ENCODE measurements at places on chromosomes 3 and 15.

DNA sequence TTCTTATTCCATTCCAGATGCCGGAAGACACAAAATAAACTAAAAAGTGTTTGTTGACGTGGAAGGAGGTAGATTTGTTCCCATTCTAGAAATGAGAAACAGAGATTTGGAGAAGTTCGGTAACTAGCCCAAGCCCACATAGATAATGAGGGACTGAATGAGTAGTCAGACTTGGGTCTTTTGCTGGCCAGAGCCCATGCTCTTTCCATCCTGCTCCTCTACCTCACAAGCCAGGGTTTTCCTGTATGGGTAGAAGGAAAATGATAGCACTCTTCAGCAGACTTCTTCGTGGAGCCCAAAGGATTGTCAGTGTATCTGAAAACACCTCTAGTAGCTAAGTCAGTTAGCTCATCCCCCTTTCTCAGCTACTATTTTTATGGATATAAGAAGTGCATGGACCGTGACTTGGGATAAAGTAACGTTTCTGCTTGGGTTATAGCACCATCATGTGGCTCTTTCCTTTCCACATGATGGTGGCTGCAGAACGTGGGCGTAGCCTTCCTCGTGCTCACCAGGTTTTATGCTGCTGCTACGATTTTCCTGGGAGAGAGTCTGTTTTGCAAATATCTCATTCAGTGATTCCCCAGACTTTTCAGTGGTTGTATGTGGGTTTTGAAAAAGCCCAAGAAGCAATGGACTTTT, 84.6 kb downstream of the DGKG start:
- DNase-seq: no peak

GRCh38 chr15:61051569-61052031, 177.5 kb downstream of the RORA start:
- no peak for DNase-seq

DNA sequence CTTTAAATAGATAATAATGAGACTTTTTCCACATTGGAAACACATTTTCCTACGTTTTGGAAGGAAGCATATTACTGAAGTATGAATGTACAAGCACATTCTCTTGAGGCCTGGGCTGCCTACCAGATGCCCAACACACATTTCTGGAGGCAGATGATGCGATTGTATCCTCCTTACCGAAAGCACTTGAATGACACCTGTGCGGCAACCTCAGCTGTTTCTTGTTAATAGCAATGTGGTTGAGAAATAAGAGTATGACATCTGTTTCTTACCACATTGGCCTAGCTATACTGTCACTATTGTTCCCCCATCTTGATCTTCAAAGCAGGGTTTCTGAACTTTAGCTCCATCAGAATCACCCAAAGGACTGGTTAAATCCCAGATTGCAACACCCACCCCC, 84.8 kb downstream of the ARPP21 start:
- DNase-seq: no peak

- peak; percentile 26 for DNase-seq
Observed at GRCh38 chr3:124584552-124585391, 145.5 kb upstream of the UMPS start.

GRCh38 chr15:45089712-45090373, 24.1 kb downstream of the DUOX2 start:
- DNase-seq: no peak

GRCh38 chr3:78148986-78149717, 1109.3 kb downstream of the ROBO2 start:
- DNase-seq: no peak

- DNase-seq: peak; percentile 39
Observed at GRCh38 chr3:141411251-141411771, 43.0 kb downstream of the ZBTB38 start.

- no peak for DNase-seq
Observed at GRCh38 chr3:165641569-165642310, 195.5 kb downstream of the BCHE start.

DNA sequence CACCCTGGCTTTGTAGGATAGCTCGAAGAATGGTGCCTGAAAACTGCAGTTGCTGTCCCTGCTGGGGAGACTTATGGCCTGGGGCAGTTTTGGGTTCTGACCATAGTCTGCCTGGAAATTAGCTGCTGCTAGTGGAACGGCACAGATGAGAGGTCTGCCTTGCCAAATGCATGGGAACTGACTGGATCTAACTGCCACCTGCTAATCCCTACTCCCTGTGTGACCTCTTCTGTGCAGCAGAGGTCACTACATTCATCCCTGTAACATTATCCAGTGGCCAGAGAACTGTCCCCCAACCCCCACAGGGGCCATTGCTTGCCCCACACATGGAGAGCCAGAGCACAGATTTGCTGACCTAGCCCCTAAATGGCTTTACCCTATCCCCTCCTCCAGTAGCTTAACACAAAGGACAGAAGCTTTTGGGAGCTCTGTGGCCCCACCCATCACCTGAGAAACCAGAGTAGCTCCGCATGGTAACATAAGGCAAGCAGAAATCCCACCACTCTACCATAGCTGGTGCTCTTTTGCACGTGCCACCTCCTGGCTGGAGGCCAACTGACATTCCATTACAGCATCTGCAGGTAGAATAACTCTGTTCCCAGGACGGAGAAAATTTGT, 840.0 kb downstream of the EPHA3 start:
- no peak for DNase-seq

DNA sequence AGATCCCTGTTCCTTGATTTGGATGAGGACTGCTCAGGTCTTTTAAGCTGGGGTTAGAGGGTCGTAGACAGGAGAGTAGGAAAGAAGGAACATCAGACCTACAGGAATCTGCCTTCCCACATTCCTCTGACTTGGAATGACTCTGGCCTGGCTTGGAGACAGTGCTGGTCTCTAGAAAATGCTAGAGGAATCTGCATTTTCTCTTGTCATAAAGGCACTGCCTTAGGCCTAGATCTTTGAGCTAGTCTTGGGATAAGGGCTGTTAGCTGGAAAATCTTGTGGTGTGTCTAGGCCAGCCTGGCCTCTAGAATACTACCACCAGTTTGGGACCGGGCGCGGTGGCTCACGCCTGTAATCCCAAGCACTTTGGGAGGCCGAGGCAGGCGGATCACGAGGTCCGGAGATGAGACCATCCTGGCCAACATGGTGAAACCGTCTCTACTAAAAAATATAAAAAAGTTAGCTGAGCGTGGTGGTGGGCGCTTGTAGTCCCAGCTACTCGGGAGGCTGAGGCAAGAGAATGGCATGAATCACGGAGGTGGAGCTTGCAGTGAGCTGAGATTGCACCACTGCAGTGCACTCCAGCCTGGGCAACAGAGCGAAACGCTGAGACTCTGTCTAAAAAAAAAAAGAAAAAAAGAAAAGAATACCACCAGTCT, 17.3 kb upstream of the BSN start:
- no peak for DNase-seq

DNA sequence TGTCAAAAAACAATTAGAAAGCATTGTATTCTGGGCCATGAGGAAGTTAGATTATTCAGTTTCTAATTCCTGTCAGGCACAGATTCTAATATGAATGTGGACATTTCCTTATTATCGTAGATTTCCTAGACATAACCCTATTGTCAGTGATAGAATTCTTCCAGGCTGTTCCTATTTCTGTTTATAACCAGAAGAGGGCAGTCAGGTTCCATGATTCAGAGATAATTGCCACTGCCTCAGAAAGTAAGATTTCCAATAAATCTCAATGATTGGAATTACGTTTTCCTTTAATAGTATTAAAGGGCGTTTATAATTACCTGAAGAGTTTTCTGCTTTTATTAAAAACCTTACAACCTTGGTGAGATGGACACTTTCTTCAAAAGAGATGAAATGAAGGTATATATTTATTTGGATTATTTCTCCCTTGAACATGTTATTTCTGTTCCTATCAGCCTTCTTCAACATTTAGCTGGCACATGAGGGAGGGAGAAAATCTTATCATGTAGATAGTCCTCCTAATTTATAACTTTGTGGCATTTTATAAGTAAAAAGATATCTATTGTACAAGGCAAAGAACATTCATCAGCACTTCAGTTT, 439.2 kb downstream of the MCTP2 start:
- no peak for DNase-seq

DNA sequence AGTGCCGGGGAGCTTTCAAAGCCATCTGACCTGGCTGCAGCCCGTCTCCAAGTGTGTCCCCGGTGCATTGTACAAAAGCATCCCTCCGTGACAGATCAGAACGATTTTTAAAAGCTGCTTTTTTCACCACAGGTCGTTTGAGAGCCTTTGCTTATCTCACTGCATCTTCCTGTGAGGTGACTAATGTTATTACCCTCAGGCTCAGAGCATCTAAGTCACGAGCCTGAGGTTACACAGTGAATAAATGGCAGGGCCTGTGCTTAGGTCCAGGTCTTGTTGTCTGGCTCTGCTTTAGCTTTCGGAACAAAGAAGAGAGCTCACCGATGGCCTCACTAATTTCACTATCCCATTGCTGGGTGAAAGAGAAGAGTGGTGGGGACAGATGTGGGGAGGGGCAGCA, 83.3 kb downstream of the SEC22A start:
- DNase-seq: no peak

DNA sequence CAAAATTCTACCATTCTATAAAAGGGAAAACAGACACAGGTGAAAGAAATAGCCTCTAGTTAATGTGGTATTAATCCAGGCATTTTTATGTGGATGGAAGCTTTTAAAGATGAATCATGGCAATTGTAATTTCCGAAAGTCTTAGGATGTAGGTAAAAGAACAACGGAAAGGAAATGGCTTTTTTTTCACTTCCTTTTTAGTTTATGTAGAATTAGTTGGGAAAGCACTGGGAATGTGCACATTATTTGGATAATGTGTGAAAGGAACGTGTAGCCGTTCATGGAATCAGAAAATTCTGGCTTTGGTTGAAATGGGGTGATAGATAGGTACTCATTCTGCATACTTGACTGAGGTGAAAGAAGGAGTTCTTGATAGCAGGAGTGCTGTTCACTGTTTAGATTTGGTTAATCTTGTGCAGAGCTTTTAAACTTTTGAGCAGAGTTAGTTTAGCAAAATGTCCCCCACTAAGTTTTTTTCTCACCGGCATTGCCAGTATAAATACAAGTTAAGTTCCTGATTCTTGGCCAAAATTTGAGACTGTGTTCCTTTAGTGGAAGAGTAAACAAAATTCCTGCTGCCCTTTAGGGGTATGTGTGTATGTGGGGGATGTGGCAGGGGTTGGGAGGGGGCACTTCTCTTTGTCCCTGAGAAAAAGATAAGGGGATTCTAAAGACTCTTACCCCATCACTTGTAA, 20.2 kb upstream of the UTS2B start:
- DNase-seq: no peak

- no peak for DNase-seq
Observed at GRCh38 chr15:60054472-60054871, 50.4 kb downstream of the FOXB1 start.

- no peak for DNase-seq
Observed at GRCh38 chr15:66997212-66997611, 68.2 kb upstream of the SMAD3 start.

GRCh38 chr3:105365391-105366325, 1.1 kb upstream of the ALCAM start:
- DNase-seq: no peak

- DNase-seq: no peak
Observed at GRCh38 chr15:38080651-38081275, 146.3 kb downstream of the TMCO5A start.

DNA sequence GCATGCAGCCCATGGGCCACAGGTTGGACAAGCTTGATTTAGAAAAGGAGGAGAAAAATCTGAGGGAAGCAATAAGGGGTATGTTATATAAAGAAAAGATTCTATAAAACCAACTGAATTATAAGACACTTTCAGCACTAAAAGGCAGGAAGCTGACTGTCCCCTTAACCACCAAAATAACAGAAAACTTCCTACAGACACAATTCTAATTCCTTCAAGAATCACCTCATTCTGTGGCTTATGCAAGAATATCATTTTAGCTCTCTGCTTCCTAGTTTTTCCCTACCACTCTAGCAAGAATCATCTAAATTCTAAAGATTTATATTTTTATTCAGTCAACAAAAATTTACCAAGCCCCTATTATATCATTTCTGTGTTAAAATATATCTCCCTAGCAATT, 6.3 kb downstream of the STAG1 start:
- DNase-seq: no peak

- no peak for DNase-seq
Observed at GRCh38 chr3:189368384-189368783, 196.6 kb downstream of the TPRG1 start.

GRCh38 chr15:31202953-31203352, 101.4 kb upstream of the TRPM1 start:
- no peak for DNase-seq

DNA sequence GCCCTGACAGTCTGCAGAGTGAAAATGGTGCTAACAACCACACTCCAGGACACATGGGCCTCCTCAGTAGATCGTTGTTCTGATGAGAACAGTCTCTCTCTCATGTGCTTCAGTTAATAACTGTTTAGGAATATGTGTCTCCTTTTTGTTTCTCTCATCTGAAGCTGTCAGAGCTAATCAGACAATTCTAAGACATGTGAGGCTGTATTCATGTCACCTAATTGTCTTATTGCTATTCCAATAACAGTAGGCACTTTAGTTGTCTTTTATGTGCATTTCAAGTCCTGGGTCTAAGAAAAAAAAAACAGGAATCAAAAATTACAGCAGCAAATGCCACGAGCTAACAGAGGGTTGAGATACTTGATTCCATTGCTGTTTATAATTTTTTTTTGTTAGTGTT, 89.1 kb downstream of the WDR49 start:
- no peak for DNase-seq

GRCh38 chr3:155496206-155496605, 202.7 kb upstream of the STRIT1 start:
- DNase-seq: no peak

- no peak for DNase-seq
Observed at GRCh38 chr3:162743091-162743490, 1246.5 kb downstream of the OTOL1 start.

GRCh38 chr3:44886561-44886960, 12.2 kb downstream of the TGM4 start:
- no peak for DNase-seq

GRCh38 chr15:57762302-57762701, 55.8 kb downstream of the POLR2M start:
- DNase-seq: no peak

GRCh38 chr3:187015903-187016638, 85.7 kb downstream of the ST6GAL1 start:
- peak; percentile 36 for DNase-seq

DNA sequence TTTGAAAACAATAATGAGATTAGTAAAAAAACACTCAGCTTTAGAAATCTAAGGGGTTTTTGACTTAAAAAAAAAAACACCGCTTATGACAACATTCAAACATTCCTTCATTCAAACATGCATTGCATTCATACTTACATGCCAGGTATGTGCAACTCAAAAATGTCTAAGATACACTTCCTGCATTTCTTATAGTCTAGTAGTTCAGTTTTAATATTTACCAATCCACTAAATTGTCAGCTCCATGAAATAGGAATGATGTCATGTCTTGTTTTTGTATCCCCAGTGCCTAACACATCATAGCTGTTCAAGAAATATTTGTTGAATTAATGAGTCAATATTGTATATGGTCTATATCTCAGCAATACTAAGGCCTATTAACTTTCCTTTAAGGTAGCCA, 51.7 kb downstream of the EIF4E3 start:
- DNase-seq: no peak

DNA sequence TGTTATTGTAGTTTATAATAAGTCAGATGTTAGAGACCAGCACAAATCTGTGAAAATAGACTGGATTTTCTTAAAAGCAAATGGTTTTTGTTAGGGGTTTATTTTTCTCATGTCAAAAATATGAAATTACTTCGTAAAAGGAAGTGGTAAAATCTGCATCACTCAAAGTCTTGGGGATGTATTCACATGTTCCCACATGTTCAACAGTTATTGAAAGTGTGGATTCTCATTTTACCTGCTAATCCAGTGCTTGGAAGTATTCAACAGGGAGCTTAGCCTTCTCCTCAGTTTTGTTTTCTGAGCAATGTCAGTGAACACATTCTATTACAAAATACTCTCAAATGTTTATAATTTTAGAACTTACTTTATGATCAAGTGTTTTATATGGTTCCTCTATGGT, 352.0 kb downstream of the SOX2 start:
- DNase-seq: no peak
